ENCODE measurements at places on chromosomes 4 and X. TPM values are rescaled to one million over a fixed set of nuclear protein-coding genes. Genes with fewer than 3 reads are reported as not detected.
A peak's percentile ranks its signal among the peaks of the same experiment; 100 is the strongest.

- no peaks in the 10 kb centered on the region for H3K36me3 ChIP-seq
- no peak overlapping the region for H3K27ac ChIP-seq
- peaks cover 8% of the 10 kb centered on the region for H3K27me3 ChIP-seq
- no peak for DNase-seq
- no peaks in the 10 kb centered on the region for H3K4me1 ChIP-seq
Measured at GRCh38 chrX:11531226-11531625, 134.5 kb downstream of the ARHGAP6 start.

- peaks cover 2% of the 10 kb centered on the region for H3K36me3 ChIP-seq
- no peaks in the 10 kb centered on the region for H3K27me3 ChIP-seq
- H3K27ac ChIP-seq, result no peak overlapping the region
- H3K4me1 ChIP-seq, result peaks cover 27% of the 10 kb centered on the region
- H3K4me3 ChIP-seq, result no peak overlapping the region
Measured at GRCh38 chr4:81452452-81453006, 19.2 kb downstream of the RASGEF1B start.

DNA sequence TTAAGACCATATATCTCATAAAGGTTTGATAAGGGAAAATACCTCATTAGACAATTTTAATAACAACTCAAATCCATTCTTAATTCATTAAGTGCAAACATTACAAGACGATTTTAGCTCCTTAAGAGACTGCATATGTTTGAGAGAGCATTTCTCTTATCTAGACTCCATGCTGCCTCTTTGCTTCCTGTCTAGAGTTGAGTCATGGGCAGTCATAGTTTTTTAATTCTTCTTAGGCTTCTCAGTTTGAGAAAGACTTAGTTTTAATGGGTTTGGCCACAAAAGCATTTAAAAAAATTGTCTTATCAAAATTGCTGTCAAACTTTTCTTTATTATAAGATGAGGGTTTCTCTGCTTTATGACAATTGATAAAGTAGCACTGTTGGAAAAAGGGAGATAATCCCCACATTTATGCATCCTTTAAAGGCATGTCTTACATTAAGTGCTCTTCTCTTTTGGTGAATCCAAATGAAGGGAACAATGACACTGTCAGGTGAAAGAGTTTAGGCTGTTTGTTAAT lies 713.4 kb downstream of the PCDH18 start:
- H3K27ac ChIP-seq, result no peak overlapping the region
- H3K27me3 ChIP-seq, result no peaks in the 10 kb centered on the region
- H3K36me3 ChIP-seq, result no peaks in the 10 kb centered on the region
- no peak overlapping the region for H3K4me3 ChIP-seq
- H3K4me1 ChIP-seq, result no peaks in the 10 kb centered on the region

DNA sequence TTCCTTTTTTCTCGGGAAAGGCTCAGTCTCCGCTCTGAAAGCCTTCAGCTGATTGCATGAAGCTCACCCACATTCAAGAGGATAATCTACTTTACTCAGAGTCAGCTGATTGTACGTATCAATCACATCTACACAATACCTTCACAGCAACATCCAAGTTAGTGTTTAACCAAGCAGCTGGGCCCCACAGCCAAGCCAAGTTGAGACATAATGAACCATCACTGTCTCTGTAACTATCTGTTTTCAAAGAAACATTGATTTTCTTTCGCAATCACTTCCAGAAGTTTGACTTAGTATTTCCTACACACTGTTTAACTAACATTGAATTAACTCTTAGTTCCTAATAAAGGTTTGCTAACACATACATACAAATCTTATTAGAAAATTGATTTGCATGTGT lies 40.3 kb downstream of the RWDD4 start:
- peaks cover 8% of the 10 kb centered on the region for H3K27me3 ChIP-seq
- no peaks in the 10 kb centered on the region for H3K36me3 ChIP-seq
- no peak overlapping the region for H3K27ac ChIP-seq
- DNase-seq, result no peak

DNA sequence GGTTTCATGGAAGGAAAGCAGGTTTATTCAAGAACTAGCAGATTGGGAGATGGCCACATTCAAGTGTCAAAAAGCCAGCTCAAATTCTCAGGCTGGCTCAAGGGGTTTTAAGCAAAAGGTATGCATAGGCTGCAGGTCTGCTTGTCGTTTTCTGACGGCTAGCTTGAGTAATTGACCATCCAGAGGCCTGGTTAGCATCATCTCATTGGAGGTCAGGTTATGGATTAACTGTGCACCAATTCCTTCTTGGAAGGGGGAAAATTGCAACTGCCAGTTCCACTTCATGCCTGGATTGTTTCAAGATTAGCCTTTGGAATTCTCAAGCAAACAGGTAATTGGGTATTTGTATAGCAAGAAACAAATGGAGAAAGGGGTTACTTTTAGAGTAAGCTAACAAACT lies 62.1 kb downstream of the FUNDC1 start:
- no peaks in the 10 kb centered on the region for H3K36me3 ChIP-seq
- no peak overlapping the region for H3K27ac ChIP-seq
- H3K4me3 ChIP-seq, result no peak overlapping the region

The PPARGC1A gene
- not detected for total RNA-seq

DNA sequence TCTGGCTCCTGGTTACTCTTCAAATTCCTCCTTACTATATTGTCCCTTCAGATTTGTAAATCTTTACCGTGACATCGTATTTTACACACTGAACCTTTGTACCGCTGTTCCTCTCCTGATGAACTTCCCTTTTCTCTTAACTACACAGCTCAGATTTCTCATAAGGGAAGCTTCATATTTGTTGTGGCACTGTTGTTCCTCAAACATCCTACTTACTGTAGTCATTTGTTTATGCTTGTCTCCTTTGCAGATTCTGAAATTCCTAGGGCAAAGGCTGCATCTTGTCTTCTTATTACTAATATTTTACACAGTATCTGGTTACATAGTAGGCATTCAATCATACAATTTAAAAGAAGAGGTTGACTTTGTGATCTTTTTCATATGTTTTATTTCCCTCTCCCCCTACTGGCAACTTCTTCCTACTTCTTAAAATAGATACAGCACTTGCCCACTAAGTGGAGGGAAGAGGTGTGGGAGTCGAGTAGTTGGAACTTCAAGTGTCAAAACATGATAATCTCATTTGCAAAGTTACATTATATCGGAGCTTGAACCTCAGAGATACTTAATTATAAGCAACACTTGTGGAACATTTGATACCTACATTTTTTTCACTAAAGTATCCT lies 50.0 kb downstream of the TET2 start:
- H3K4me3 ChIP-seq, result peak overlapping the region; percentile 1
- peaks cover 11% of the 10 kb centered on the region for H3K36me3 ChIP-seq
- no peaks in the 10 kb centered on the region for H3K27me3 ChIP-seq
- peaks cover 61% of the 10 kb centered on the region for H3K4me1 ChIP-seq

The KLB gene
- not detected for total RNA-seq

DNA sequence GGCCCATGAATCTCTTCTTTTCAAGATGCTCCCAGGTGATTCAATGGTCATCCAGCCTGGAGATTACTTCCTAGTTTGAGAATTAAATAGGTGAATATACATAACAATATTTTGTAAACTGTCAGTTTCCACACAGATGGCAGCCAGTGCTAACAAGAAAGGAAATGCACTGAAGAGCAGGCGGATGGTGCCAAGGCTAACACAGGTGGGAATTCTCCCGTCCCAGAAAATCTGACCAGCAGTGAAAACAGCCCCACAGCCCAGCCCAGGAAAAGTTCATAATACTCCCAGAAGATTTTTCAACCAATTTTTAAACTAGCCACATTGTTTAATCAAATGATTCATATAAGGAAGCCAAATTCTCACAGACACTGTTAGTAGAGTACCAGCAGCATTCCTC lies 387.2 kb upstream of the GATB start:
- no peaks in the 10 kb centered on the region for H3K27me3 ChIP-seq
- no peak overlapping the region for H3K4me3 ChIP-seq
- H3K27ac ChIP-seq, result peak overlapping the region; percentile 16
- no peak for DNase-seq
- peaks cover 21% of the 10 kb centered on the region for H3K36me3 ChIP-seq

DNA sequence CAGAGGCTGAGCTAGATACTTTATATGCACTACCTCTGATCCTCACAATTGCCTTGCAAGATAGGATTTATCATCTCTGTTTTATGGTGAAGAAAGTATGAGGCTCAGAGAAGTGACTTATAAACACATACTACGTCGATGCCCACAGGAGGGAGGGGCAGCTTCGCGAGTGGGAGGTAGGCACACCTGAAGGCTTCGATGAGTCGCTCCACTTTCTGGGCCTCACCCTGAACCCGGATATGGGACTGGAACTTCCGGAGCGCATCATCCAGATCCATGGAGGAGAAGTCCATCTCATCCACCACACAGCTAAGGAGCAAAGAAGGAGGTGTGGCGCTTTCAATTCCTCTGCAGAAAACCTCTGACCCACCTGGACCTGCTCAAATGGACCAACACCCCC lies 22.9 kb upstream of the KDM5C start:
- H3K4me3 ChIP-seq, result no peak overlapping the region
- H3K27me3 ChIP-seq, result peaks cover 21% of the 10 kb centered on the region
- no peak overlapping the region for H3K27ac ChIP-seq
- no peak for DNase-seq
- H3K36me3 ChIP-seq, result no peaks in the 10 kb centered on the region

DNA sequence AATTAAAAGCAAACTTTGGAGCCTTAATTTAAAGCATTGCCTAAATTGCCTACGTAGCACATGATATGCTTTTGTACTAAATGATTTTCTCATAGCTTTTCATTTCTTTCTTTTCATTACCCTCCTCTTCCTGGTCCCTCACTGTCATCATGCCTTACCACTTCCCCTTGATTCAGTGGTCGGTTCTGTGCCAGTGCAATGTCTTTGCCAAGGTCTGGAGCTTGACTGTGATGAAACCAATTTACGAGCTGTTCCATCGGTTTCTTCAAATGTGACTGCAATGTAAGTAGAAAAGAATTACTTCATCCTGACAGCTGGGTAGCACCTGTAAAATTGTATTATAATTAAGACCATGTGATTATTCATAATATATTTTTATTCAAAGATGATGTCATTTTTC lies 72.5 kb downstream of the C4orf46 start:
- no peaks in the 10 kb centered on the region for H3K36me3 ChIP-seq
- DNase-seq, result no peak
- H3K4me1 ChIP-seq, result no peaks in the 10 kb centered on the region
- H3K27ac ChIP-seq, result no peak overlapping the region

DNA sequence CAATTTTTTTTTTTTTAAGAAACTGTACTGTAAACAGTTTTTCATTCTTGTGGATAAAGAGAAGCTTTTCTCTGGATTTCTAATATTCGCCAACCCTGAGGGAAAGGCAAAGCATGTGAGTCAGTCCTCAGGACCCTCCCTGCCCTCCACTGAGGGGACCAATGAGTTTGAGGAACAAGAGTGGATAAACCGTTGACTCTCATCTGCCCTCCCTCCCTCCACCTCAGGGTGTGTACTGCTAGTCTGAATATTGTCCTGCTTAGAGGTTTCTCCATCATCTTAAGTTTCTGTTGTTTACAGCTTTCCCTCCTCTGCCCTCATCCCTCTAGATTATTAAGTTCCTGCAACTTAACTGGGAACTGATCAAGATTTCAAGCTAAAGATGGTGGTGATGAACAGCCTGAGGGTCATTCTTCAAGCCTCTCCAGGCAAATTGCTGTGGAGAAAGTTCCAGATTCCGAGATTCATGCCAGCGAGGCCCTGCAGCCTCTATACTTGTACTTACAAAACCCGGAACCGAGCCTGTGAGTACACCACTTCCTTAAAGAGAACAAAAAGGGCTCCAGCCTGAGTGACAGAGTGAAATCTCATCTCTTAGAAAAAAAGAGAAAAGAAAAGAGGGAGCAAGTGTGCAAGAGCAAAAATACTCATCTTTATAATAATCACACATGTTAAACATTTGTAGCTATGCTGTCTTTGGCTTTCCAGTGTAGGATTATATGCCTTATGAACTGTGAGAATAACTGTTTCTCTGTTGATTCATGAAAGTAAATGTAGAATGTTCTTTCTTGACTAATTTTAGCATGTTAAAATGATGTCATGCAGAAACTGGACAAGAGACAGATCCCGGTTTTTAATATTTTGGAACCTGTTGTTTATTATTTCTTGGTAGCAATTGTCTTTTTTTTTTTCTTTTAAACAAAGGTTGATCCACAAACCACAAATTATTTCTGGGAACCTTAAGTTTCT lies 11.9 kb downstream of the CA5B start:
- H3K4me3 ChIP-seq, result peak overlapping the region; percentile 83
- peak overlapping the region; percentile 99 for H3K27ac ChIP-seq
- H3K4me1 ChIP-seq, result peaks cover 65% of the 10 kb centered on the region

The EIF4E gene
- 70.5 TPM for total RNA-seq

DNA sequence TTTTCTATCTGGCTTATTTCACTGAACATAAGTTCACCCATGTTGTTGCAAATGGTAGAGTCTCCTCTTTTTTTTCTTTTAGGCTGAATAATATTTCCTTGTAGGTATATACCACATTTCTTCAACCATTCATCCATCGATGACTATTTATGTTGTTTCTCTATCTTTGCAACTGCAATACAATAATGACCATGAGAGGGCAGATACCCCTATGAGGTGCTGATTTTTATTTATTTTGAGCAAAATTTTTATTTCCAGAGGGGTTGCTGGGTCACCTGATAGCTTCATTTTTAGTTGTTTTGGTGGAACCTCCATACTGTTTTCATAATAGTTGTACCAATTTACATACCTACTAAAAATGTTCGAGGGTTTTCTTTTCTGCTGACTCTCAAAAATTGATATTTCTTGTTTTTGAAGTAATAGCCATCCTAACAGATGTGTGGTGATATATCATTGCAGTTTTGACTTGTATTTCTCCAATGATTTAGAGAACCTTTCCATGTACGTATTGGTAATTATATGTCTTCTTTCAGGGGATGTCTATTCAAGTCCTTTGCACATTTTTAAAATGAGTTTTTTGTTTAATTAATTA lies 1697.0 kb downstream of the PCDH7 start:
- H3K27me3 ChIP-seq, result no peaks in the 10 kb centered on the region
- no peak overlapping the region for H3K4me3 ChIP-seq
- no peaks in the 10 kb centered on the region for H3K36me3 ChIP-seq
- H3K4me1 ChIP-seq, result no peaks in the 10 kb centered on the region
- no peak overlapping the region for H3K27ac ChIP-seq

GRCh38 chrX:9923357-9923756 lies 43.8 kb upstream of the CLDN34 start:
- H3K27ac ChIP-seq, result no peak overlapping the region
- H3K27me3 ChIP-seq, result peaks cover 56% of the 10 kb centered on the region
- H3K36me3 ChIP-seq, result no peaks in the 10 kb centered on the region
- H3K4me1 ChIP-seq, result no peaks in the 10 kb centered on the region

DNA sequence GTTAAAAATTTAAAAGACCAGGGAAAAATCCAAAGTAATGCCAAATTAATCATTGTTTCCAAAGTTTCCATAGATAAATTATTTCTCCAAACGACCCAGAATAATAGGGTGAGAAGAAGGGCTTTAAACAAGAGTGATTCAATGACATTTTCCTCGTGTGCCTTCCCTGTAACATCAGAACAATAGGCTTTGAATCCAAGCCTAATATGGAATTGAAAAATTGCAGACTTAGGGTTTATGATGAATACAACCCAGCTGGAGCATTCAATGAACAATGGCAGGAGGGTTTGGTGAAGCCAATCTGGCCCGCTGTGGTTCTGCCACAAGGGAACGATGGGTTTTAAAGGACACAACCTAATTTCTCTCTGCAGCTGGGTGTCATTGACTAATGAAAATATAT lies 94.2 kb downstream of the CBLL2 start:
- no peak overlapping the region for H3K4me3 ChIP-seq
- no peaks in the 10 kb centered on the region for H3K4me1 ChIP-seq

The CSN3 gene
- total RNA-seq, result not detected

The XK gene
- total RNA-seq, result not detected

All from activated T-cell treated with anti-CD3 and anti-CD28 coated beads, Interleukin-2, amount 50 U/mL, for 72 hours (primary cell).